Activated CD4-positive, alpha-beta T cell treated with anti-CD3 and anti-CD28 coated beads, Interleukin-2, amount 50 U/mL, for 24 hours (primary cell): ENCODE measurements at places on chromosomes 11 and 22.

GRCh38 chr11:98185245-98185644 is 835.5 kb upstream of the CNTN5 start:
- no peak for DNase-seq

- DNase-seq: no peak
Observed at GRCh38 chr11:95445746-95446333, 214.8 kb upstream of the SESN3 start.

GRCh38 chr11:117691516-117691915 is 105.5 kb downstream of the DSCAML1 start:
- DNase-seq: no peak

- DNase-seq: no peak
Observed at GRCh38 chr11:94641167-94641761, 74.1 kb downstream of the PIWIL4 start.

GRCh38 chr11:10993186-10993585 is 135.3 kb upstream of the ZBED5 start:
- no peak for DNase-seq

GRCh38 chr11:38680746-38681145 is 2082.7 kb upstream of the RAG2 start:
- DNase-seq: no peak

GRCh38 chr11:134665188-134665535 is 253.1 kb upstream of the B3GAT1 start:
- DNase-seq: no peak
